ENCODE measurements at places on chromosomes 13 and 19. TPM values are rescaled to one million over a fixed set of nuclear protein-coding genes. Genes with fewer than 3 reads are reported as not detected.

DNA sequence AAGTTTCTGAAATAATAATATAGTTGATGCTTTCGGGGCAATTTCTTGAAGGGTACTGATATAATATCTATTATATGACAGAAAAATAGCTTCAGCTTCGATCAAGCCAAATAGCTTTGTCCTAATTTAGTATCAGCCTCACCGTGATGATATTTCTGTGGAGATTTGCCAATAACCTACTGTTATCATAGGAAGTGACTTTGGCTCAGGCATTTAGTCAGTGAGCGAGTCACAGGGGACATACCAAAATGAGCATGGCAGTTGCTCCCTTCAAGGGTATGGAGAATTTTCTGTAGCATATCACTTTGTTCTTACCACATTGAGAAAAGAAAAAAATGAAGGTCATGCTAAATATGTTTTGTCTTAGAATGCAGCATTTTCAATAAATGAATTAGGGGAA is 767.6 kb upstream of the SLITRK1 start:
- no peak for DNase-seq

- peak; percentile 89 for DNase-seq
These were observed 21.5 kb downstream of the COLGALT1 start for GRCh38 chr19:17576758-17577456.

Gene NKPD1
- polyA plus RNA-seq = 0.13 TPM

Gene C19orf85
- polyA plus RNA-seq = not detected

DNA sequence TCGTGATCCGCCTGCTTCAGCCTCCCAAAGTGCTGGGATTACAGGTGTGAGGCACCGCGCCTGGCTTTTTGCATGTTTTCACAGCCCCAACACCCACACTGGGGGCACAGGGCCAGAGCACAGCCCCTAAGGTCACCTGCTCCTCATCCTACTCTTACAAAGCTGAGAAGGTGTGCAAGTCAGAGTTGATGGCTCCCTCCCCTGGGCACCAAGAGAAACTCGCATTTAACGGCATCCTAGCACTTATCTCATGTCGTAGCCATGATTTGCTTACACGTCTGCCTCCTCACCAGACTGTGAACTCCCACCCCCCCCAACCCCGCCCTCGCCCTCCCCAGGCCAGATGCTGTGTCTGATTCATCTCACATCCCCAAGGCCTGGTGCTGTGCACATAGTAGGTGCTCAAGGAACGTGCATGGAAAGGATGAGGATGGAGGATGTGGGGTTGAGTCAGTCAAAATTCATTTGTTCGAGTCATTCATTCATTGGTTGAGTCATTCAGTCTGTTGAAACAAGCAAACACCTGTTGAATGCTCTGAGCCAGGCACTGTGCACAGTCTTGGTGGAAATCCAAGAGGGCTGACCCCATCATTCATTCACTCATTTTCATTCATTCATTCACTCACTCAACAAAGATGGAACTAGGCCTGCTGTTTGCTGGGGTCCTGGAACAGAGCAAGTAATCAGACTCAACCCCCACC is 11.3 kb downstream of the SHANK1 start:
- DNase-seq = no peak

Gene TEX26
- 2.4 TPM for polyA plus RNA-seq

- DNase-seq = peak; percentile 62
These were observed 16.0 kb upstream of the SEMA6B start for GRCh38 chr19:4575267-4576015.

- no peak for DNase-seq
These were observed 130.3 kb upstream of the STARD13 start for GRCh38 chr13:33415822-33416221.

Gene NRTN
- 1.3 TPM for polyA plus RNA-seq

- no peak for DNase-seq
These were observed 1163.9 kb downstream of the DIAPH3 start for GRCh38 chr13:58999851-59000250.

Measured in left lung (tissue), 14 donors.